ENCODE measurements at places on chromosomes 3 and 15. TPM values are rescaled to one million over a fixed set of nuclear protein-coding genes. Genes with fewer than 3 reads are reported as not detected.
A peak's percentile ranks its signal among the peaks of the same experiment; 100 is the strongest.

Gene CACNA2D2
- 2.4 TPM for total RNA-seq

Gene ERICH6
- total RNA-seq: not detected

Gene CIP2A
- total RNA-seq: 53.4 TPM

Gene FOXB1
- total RNA-seq: not detected

Gene ITIH1
- not detected for total RNA-seq

Gene CCR1
- 0.19 TPM for total RNA-seq

Gene RPLP1
- total RNA-seq: 2,158 TPM

DNA sequence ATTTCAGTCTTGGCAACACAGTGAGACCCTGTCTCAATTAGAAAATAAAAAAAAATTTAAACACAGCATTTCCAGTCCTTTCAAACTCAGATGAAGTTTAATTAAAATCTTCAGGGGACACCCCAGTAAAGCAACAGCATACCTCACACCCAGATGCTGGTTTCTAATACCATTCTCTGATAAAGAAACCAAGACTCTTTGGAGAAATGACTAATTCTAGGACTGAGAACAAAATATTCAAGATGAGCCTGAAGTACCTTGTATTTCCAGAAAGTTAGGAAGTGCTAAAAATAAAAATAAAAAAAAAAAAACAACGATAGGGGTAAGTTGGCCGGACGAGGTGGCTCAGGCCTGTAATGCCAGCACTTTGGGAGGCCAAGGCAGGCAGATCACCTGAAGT lies 14.0 kb upstream of the MAP4 start:
- no peak for DNase-seq

DNA sequence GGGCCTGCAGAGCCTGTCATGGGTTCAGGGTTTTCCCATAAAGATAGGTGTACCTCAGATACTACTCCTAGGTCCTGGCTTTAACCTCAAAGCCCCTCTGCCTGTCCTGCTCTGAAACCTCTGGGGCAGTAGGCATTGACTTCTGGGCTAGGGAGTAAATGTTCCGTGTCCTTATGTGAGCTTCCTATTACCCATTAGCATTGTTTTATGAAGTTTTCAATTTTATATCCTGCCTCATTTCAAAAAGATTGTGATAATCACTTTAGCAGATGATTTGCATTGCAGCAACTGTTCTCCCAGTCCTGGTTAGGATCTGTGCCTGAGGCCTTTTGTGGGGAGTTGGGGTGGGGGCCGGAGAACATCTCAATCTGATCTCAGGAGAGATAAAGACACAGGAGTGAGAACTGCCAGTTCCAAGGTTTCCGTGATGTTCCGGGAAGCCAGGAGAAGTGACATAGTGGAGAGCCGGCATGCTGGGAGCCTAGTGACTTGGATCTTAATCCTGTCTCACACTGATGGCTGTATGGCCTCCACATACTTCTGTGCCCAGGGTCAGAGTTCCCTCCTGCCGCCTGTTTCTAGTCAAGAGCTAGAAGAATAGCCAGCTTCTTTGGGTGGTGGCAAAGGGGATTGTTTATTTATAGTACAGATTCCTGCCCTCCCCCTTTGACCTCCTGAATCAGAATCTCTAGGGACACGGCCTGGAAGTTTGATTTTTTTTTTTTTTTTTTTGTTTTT lies 10.6 kb downstream of the TPM1 start:
- no peak for DNase-seq

GRCh38 chr3:66722675-66723074 lies 221.9 kb upstream of the LRIG1 start:
- DNase-seq: no peak

DNA sequence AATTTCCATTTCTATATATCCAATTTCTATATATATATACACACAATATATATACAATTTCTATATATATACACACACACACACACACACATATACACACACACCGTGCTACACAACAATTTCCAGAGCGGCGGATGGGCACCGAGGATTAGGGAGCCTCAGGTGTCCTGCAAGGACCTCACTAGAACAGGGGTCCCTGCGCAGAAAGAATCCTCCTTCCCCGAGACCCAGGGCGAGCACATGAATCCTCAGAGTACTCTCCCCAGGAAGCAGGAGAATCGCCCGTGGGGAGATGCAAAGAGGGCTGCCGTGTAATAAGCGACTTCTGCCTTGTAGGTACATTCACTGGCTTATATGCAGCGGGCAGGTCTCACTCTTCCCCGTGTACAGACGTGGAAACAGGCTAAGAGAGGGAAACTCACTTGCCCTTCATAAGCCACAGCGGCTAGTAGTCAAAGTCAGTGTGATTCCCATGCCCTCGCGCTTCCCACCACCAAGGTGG lies 467 bp downstream of the PIF1 start:
- peak; percentile 42 for DNase-seq

- no peak for DNase-seq
These were observed 99.0 kb downstream of the TLE3 start for GRCh38 chr15:69998541-69999391.

DNA sequence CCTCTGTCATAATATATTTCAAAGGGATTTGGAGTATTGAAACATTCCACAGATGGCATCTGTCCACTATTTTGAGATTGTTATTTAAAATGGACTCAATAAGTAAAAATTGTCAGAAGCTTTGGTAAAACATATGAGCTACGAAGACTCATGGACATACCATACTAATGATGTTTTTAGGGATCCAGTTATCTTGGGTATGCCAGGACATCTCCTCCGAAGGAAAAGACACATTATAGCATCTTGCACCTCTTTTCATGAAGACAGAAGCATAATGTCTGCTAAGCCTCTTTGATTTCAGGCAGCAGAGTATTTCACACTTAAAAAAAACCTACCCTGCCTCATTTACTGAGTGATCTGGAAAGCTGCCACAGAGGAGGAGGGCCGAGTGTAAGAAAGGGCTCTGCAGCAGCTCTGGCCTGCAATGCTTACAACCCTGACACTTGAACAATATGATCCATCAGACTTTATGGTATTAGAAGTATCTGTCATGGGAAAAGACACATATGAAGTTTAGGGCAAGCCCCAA lies 284.8 kb downstream of the TUSC7 start:
- no peak for DNase-seq

DNA sequence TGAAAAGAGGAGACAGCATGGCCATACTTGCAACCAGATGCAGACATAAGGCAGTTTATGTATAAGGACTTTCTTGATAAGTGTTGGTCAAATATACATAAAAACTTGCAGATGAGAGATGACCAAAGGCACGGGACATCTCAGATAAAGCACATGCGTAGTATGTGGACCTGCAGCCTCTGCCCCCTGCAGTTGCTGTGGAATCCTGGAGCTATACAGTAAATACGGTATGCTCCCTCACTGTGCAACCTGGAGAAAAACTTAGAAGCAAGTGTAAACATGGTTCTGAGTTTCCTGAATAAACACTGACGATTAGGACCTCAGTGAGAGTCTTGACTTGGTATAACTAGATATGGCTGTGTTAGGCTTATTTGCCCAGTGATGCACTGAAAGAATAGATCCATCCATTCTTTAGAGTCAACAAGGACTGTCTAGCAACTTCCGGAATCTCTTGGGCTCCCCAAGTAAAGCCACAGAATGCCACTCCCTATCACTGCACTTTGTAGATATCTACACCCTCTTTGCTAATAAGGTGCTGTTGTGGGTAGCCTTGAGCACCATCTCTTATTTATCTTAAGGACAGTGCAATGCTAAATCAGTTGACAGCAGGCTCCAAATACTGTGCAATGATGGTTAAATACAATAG lies 40.2 kb downstream of the GJD2 start:
- DNase-seq: no peak

DNA sequence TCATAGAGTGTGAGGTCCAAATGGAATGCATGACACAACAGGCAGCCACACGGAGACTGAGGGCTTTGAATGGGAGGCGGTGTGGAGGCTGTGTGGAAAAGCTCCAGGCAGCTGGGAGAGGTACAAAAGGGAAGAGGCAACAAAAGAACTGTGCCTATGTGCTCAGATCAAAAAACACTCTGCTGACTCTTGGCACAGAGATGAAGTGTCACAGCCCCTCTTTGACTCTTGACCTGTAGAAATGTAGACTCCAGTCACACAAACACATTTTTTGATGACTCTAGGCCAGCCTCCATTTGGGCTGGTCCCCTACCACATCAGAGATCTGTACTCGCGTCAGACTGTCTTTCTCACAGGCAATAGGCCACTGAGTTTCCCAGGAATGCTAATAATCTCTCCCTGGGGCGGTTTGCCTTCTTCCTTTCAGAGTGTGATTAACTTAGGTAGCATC lies 456.0 kb downstream of the TUSC7 start:
- no peak for DNase-seq

- DNase-seq: no peak
These were observed 38.4 kb downstream of the RASGRF1 start for GRCh38 chr15:79051941-79052731.

DNA sequence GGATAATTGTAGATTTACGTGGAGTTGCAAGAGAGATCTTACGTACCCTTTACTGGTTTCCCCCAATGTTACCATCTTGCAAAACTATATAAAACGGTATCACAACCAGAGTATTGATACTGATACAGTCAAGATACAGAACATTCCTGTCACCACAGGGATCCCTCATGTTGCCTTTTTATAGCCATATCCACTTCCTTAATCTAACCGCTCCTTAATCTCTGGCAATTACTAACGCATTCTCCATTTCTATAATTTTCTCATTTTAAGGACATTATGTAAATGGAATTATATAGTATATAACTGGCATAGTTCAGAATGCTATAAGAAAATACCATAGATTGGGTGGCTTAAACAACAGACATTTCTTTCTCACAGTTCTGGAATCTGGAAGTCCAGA lies 61.1 kb downstream of the SEC22A start:
- DNase-seq: no peak

DNA sequence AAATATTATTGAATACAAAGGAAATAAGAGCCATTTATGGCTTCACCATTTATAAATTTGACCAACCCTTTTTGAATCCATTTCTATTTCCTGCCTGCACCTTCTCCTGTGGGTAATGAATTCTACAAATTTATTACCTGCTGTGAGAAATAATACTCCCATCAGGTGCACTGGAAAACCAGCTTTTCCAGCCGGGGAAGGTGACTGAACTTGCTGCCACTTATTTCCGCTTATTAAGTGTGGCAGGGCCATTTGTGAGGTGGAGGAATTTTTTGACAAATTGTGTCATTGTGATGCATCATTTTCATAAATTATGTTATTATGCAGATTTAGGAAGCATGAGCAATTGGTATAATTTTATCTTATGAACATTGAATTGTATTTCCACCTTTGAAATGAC lies 151.1 kb downstream of the SQOR start:
- no peak for DNase-seq

DNA sequence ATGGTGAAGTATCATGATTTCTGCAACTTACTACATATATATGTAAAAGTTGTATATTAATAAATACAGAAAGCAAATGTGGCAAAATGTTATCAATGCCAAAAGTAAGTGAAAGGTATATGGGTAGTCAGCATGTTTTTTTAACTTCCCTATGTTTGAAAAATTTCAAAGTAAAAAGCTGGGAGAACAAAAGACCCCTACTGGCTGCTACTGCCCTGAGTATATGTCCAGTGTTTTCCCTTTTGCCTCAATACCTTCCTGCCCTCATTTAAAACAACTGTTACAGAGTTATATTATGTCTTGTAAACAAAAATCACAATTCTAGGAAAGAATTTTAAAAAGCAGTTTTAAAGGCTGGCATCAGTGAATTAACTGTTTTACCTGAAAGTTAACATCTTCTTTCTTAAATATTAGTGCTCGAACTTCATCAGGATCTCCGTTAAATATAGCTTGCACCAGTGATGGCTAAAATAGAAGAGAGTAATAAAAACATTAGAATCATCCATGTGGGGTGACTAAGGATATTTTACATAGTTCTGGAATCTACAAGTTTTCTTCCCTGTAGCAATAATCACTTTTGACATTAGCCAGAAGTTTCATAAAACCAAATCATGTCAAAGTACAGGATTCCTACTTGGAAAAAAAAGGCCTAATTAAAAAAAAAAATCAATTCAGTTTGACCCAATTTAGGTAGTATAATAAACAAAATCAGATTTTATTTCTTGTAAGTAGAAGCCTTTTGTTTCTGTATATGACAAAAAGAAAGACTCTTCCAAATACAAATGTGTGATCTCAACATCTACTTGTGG lies 2.7 kb downstream of the ANKRD28 start:
- no peak for DNase-seq
